Testis (tissue), 5 donors: ENCODE measurements at places on chromosomes 16 and 17. TPM values are rescaled to one million over a fixed set of nuclear protein-coding genes. Genes with fewer than 3 reads are reported as not detected.

TMED6 gene
- 1.6 TPM for polyA plus RNA-seq

RASD1 gene
- polyA plus RNA-seq: 50.1 TPM

TMEM238L gene
- polyA plus RNA-seq: not detected

RPL19 gene
- polyA plus RNA-seq: 1,741 TPM

SCGB1C2 gene
- not detected for polyA plus RNA-seq

P2RX5 gene
- 3.7 TPM for polyA plus RNA-seq

KRT17 gene
- polyA plus RNA-seq: 12.2 TPM

BEAN1 gene
- polyA plus RNA-seq: 18.0 TPM

KRTAP1-5 gene
- not detected for polyA plus RNA-seq

ABCC6 gene
- polyA plus RNA-seq: 1.5 TPM

SPATA22 gene
- 368 TPM for polyA plus RNA-seq

KRTAP2-1 gene
- polyA plus RNA-seq: not detected

SLC6A4 gene
- polyA plus RNA-seq: 1.7 TPM

FBXW10 gene
- polyA plus RNA-seq: 30.9 TPM

EME1 gene
- 22.8 TPM for polyA plus RNA-seq

RHBDL3 gene
- polyA plus RNA-seq: 3.5 TPM

UBFD1 gene
- polyA plus RNA-seq: 76.8 TPM
